ENCODE measurements at places on chromosomes 1 and 21.

GRCh38 chr1:186762653-186763052 lies 66.1 kb upstream of the PLA2G4A start:
- DNase-seq = peak; percentile 24

GRCh38 chr21:18518054-18518481 lies 114.5 kb upstream of the TMPRSS15 start:
- no peak for DNase-seq

DNA sequence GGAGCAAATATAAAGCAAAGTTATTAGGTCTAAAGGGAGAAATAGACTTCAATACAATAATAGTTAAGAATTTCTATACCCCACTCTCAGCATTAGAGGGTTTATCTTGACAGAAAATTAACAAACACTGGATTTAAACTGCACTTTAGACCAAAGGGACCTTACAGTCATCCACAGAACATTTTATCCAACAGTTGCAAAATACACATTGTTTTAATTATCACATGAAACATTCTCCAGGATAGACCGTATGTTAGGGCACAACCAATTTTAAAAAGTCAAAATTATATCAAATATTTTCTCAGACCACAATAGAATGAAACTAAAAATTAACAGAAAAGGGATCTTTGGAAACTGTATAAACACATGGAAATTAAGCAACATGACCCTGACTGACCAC lies 384.5 kb upstream of the C1orf87 start:
- DNase-seq = no peak

DNA sequence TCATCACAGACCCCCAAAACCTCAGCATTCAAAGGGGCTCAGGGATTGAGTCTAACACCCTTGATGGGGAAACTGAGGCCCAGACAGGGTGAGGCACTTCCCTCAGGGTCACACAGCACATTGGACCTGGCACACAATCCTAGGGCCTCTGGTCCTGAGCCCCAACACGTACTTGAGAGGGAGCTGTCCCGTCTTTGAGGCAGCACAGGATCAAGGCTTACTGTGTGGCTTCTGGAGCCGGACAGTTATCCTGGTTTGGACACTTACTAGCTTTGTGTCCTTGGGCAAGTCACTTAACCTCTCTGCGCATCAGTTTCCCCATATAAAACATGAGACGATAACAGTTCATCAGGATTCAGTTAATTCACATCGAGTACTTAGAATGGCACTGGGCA lies 26.5 kb downstream of the RUNX3 start:
- no peak for DNase-seq

GRCh38 chr21:27057997-27058396 lies 91.1 kb upstream of the ADAMTS5 start:
- DNase-seq = no peak

GRCh38 chr1:179921981-179922872 lies 32.4 kb upstream of the CEP350 start:
- peak; percentile 43 for DNase-seq

GRCh38 chr1:3460672-3461131 lies 6.2 kb downstream of the ARHGEF16 start:
- peak; percentile 69 for DNase-seq

DNA sequence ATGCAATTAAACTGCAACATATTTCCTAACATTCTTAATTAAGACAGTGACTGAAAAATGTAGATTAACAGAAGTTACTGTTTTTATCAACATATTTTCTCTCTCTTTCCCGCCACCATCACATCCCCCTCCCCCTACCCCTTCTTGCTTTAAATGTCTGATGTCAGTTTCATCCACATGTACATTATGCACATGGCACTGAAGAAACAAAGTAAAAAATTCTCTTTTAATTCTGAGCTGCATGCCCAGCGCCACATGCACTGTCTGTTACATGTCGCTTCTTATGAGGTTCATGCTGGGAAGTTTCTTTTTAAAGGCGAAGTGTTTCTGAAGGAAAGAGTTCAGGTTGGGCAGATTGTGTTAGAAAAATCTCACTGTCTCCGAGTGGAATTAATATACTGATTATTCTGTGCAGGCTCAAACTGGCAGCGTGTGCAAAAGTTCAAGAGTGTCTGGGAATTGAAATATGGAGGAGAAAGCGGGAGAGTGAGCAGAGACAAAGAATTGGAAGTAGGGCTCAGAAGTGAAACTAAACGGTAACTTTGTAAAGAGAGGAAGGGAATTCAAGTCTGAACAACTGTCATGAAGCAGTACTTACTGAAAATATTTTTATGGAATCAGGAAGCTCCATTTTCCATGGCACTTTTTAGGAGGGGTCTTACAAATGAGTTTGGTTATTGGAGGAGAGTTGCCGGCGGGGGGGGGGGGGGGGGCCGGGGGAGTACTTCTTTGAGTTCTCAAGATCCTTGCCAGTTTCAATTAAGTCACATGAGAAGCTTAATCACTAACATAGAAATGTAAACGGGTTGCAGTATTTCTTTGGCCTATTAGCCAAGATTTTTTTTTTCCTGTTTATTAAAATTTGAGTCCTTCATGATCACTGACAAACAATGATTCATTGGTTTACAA lies 217.6 kb downstream of the SDCCAG8 start:
- DNase-seq = peak; percentile 47

DNA sequence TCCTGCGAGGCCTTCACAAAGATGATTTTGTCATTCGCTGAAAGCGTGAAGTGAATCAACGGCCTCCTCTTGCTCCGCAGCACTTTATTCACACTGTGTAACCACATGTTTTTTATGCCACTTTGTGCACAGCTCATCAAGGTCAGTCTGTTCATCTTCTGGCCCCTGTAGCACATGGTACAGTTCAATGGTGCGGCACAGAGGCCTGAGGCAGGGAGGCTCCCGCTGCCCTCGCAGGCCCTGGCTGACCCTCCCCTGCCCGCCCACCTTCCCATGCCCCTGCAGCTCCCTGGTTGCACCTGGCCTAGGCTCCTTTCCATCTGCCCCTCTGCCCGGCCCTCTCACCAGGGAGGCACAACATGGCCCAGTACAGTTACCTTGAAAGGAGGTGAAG lies 87.5 kb downstream of the CD247 start:
- no peak for DNase-seq

GRCh38 chr1:181406989-181407388 lies 76.3 kb upstream of the CACNA1E start:
- no peak for DNase-seq

- DNase-seq = peak; percentile 64
These were observed 1.2 kb upstream of the IFFO2 start for GRCh38 chr1:18957532-18958300.

DNA sequence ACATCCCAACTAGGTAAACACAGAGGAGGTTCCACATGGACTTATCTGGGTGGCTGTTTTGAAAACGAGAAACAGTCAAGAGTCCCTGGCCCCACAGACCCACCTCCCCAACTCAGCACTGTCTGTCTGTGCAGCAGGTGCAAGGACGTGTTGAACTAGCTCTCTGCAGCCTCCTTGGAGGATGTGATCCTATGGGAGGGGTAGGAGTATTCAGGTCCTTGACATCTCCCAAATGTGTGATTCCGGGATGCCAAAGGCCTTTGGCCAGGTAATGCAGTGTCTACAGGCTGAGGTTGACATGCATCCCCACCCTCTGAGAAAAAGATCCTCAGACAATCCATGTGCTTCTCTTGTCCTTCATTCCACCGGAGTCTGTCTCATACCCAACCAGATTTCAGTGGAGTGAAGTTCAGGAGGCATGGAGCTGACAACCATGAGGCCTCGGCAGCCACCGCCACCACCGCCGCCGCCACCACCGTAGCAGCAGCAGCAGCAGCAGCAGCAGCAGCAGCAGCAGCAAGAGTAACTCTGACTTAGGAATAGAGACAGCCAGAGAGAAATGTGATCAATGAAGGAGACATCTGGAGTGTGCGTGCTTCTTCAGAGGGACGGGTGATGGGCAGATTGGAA lies 151.6 kb upstream of the CAMK1G start:
- no peak for DNase-seq

DNA sequence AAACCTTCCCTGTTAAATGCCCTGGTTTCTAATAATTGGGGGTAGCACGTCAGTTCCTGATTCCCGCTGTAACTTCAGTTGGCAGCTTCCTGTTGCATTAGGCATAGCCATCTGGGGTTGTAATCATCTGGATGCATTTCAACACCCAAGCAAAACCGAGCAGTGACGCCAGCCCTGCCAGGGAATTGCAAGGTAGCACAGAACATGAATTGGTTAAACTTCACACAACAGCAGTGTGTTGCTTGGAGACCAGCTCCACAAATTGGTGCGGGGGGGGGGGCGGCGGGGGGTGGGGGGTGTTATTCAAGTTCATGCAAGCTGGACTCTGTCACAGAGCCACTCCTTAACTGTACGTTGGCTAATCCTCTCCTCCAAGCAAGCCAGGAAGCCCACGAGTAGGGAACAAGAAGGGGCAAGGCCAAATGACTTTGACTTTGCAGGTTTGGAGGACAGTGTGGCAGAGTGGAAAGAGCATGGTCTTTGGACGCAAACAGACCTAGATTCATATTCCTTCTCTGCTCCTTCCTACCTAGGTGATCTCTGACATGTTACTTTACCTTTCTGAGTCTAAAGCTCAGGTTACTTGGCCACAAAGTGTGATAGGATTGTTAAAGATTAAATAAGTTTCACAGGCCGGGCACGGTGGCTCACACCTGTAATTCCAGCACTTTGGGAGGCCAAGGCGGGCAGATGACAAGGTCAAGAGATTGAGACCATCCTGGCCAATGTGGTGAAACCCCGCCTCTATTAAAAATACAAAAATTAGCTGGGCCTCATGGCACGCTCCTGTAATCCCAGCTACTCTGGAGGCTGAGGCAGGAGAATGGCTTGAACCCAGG lies 4.7 kb downstream of the LAX1 start:
- peak; percentile 91 for DNase-seq

GRCh38 chr1:36761113-36761512 lies 273.2 kb downstream of the GRIK3 start:
- no peak for DNase-seq

GRCh38 chr1:198850196-198850595 lies 211.4 kb downstream of the PTPRC start:
- peak; percentile 4 for DNase-seq

DNA sequence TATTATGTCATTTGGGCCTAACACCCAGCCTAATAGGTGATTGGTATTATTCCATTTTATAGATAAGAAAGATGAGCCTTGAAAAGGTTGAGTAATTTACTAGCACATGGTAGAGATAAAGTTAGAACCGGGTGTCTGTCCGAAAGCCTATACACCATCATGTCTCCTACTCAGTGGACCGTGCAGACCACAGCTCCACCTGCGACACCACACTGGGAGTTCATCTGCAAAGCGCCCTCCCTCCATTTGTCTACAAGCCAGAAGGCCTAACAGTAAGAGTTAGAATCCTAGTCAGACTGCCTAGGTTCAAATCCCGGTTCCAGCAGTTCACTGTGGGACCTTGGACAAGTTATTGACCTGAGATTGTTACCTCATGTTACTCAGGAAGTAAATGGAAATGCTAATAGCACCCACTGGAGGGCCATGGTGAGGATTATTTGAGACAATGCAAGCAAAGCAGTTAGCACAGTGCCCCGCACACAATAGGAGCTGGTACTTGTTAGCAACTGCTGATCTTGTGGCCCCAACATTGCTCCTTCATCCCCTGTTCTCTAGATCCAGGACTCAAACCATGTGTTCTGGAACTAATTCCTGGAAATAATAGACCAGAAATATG lies 20.5 kb downstream of the ARMH1 start:
- DNase-seq = no peak

DNA sequence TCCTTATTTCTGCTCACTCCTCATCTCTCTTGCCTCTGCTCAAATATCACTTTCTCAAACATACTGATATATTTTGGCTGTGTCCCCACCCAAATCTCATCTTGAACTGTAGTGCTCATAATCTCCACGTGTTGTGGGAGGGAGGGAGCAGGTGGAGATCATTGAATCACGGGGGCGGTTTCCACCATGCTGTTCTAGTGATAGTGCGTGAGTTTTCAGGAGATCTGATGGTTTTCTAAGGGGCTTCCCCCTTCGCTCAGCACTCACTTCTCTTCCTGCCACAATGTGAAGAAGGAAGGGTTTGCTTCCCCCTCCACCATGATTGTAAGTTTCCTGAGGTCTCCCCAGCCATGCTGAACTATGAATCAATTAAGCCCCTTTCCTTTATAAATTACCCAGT lies 26.6 kb downstream of the ZBTB8OS start:
- no peak for DNase-seq

DNA sequence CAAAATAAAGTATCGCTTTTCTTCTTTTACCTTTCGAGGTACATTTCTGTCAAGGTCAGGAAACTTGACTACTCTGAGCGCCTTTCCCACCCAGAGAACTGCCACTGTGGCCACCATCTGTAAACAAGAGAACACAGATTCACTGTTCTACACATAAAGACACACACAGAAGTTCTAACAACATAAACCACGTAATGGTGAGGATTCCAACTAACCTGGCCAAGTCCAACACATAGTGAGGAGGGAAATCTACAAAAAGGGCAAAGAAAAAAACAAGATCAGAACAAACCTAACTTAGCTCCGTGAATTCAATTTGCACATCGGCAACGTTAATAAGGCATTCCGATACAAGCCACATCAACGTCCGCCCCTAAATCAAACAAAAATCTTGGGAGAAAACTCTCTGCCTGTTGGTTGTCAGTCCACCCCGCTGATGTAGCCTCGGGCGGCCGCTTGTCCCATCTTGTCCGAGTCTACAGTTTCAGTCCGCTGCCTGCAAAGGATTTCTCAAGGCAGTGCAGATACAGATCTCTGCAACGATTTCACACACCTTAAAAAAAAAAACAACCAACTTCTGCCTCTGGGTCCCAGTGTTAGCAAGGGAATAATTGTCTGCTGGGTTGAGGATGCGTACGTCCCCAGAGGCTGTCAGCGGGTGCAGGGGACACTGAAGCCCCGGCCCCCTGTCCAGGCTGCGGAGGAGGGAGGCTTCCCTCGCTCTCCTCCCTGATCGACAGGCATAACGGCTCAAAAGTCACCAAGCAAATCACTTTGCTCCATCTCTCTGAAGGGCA lies 1.0 kb downstream of the SLC35D1 start:
- DNase-seq = peak; percentile 76

- no peak for DNase-seq
These were observed 1450.1 kb downstream of the KCNT2 start for GRCh38 chr1:195158091-195158490.

DNA sequence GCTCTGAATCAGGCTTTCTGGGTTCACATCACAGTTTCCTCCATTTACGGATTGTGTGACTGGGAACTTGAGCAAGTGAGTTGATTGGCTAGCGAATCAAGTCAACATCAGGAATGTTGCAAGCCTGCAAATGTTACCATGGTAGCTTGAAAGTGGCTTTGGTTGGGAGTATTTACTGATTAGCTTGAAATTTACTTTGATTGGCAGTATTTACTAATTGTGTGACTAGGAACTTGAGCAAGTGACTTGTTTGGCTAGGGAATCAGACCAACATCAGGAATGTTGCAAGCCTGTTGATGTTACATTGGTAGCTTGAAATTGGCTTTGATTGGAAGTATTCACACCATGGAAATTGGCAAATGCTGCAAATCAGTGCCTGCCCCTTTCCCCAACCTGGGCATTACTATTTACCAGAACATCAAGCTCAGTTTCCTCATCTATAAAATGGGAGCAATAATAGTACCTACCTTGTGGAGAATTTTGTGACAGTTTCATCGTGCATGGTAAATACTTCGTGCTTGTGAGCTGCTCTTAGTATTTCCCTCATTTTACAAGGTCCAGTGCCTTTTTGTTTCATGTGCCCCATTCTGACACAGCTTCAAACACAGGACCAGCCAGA lies 23.1 kb upstream of the B3GALNT2 start:
- DNase-seq = no peak
